ENCODE measurements at places on chromosomes 1 and 21.

GRCh38 chr21:29523646-29524045, 224.9 kb downstream of the BACH1 start:
- DNase-seq, result no peak

- DNase-seq, result peak; percentile 19
Observed at GRCh38 chr1:23436520-23437354, 12.2 kb upstream of the TCEA3 start.

DNA sequence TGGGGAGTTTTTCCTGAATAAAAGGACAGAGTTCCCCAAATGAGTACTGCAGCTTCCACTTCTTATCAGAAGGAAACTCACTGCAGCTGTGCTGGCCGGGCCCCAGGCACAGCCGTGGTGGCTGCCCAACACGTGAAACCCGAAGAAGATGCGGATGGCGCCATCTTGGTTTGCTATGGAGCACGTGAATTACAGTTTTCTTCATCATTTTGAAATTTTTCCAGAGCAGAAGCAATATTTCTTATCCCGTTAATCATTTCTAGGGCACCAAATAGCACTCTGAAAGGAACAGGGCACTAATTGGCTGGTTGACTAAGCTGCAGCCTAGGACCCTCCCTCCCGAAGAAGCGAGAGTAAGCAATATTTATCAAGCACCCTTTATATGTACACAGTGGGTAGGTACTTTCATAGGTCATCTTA, 63.2 kb upstream of the EPS8L3 start:
- no peak for DNase-seq

GRCh38 chr21:45371655-45372054, 33.3 kb upstream of the COL18A1 start:
- no peak for DNase-seq

GRCh38 chr1:33049371-33049770, 12.7 kb upstream of the AK2 start:
- DNase-seq, result no peak

DNA sequence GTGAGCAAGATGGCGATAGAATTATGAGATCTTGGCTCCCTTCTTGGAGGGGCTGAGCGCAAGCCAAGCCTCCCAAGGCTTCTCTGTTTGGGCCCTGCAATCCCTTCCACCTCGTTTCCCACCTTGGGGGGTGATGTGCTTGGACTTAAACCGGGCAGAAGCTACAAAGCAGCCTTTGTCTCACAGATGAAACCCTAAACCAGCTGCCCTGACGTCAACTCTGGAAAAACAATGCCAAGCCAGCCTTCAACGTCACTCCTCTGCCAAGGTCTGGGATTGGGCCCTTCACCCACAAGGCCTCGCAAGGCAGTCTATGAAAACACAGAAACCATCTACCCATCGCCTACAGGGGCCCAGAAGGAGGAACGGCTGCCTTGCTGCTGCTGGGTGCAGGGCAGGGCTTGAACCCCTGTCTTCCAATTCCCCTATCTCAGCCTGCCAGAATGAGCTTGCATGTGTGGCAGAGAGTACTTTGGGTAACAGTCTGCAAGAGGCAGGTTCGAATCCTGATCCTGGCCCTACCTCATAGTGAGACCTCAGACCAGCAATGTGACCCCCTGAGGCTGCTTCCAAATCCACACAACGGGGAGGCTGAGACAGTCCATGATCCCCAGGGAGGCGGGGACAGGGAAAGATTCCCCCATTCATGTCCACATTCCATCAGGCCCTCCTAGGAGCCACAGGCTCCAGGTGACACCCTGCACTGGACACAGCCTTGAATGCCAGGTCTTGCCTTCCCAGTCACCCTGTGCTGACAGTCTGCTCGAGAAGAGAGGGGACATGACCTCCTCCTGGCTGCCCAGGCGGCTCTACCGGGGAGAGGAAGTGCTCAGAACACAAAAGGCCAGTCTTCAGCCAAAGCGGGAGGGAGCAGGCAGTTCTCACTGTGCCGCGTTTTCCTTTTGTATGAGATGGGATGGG, 15.0 kb downstream of the IFFO2 start:
- DNase-seq, result no peak

GRCh38 chr1:210777914-210778313, 356.0 kb downstream of the KCNH1 start:
- DNase-seq, result no peak

DNA sequence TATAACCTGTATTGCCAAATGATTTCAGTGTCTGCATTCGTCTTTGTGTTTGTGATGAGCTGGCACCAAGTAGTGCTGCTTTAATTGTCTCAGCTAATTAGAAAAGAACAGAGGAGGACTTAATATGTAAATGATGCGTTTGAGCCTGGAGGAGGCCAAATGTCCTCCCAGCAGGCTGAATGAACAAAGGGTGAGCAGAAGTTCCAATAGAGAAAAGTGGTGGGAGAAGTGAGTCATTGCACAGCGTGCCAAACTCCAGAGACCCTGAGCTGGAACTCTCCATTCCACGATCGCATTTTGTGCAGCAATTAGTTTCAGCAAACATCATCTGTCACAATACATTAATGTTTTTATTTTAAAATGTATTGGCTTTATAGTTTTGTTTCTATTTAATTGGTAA, 17.9 kb downstream of the ETV3L start:
- no peak for DNase-seq

GRCh38 chr1:36486439-36487335, 4.0 kb upstream of the CSF3R start:
- DNase-seq, result no peak

GRCh38 chr21:46190491-46191131, 6.4 kb upstream of the SPATC1L start:
- DNase-seq, result no peak

DNA sequence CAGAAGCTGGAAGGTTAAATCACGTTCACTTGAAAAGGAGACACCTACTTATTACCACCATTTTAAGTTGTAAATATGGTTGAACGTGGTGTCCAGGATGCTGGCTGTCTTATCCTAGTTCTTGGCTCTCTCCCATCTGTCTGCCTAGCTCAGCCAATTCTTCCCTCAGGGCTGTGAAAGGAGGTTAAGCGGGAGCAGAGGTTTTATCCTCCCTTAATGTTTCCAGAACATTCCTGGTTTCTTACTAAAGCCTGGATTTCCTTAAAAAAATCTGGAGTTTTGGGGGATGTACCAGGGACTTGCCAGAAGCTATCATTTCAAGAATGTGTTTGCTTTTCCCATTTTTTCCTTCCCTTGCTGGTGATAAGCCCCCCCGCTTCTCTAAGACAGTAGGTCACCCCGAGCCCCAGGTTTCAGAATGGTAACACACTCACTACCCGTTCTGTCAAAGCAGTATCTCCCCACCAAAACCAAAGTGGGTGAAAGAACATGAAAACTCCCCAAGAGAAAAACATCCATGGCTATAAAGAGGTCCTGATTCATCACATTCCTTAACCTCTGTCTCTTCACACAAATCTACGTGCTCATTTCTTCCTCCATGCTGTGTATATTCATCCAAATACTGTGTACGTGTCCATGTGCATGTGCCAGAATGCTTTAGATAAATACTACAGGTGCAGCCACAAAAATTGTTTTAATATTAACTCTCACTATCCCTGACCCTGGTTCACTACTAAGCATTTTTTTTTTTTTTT, 114.7 kb downstream of the MAP3K21 start:
- no peak for DNase-seq

DNA sequence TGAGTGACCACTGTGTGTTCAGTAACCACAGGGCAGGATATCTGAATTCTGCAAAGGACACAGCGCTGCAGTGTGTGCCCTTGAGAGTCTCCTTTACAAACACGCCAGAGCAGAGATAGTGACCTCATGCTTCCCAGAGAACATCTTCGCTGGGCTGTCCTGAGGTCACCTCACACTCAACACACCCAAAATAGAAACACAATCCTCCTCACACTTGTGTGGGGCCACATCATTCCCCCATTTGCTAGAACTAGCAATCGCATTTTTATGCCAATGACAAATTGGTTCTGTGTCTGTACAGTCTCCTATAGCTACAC, 140.1 kb upstream of the NRIP1 start:
- DNase-seq, result no peak

- no peak for DNase-seq
Observed at GRCh38 chr1:109569323-109569722, 20.9 kb downstream of the GNAI3 start.

DNA sequence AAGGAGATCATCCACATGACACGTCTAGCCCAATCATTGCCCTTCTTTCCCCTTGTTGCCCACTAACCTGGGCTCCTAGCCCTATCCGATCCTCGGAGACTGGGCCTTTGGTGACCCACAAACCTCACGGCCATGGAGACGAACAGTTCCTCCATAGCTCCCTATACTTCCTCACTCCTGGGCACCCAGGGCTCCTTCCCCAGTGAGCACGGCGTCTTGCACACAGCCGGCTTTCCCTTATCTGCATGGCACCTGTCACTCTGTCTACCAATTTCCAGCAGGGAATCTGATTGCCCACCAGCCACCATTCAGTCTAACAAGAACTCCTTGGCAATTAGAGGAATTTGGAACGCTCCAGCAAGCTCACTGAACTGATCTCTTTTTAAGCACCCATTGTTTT, 3.1 kb downstream of the GNG4 start:
- DNase-seq, result no peak

DNA sequence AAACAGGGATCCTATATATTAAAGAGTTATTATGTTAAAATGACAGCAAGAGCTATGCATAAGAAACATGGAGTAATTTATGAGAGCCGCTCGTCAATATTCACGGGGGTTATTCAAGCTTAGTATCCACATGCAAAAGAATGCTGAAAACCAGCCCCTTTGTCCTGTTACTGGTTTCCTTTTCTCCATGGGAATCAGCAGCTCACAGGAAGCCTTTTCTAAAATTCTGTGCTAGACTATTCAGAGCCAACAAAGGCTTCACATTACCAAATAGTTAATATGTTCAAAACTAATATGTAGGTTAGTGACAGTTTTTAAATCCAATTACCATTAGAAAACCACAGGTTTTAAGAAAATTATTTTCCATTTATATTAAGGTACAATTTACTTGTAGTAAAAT, 225.6 kb upstream of the MAP1LC3C start:
- no peak for DNase-seq

DNA sequence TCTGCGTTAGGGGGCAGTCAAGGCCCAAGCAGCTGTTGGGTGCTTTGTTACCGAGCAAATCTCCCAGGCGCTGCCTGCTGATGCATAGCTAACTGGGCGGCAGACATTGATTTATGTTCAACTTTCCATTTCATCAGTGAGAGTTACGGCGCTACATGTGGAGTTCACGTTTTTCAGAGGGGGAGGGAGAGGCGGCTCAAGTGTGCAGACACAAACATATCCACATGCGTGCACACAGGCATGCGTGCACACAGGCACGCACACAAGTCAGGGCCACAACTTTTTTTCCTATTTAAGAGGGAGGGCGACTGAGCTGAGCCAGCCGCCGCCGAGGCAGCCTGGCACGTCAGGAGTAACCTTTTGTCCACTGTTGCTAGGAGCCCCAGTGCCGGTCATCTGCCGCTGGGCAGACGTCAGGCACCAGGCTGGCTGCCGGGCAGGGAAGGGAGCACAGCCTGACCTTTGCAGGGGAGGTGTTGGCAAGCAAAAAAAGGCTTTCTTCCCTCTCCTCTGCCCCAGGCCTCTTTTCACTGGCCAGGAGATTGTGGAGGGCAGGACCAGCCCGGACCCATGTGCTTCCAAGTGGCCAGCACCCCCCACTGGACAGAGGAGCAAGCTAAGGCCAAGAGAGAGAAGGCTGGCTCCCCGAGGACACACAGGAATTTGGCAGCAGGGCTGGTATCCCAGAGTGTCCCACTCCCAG, 73.3 kb downstream of the MRPL37 start:
- no peak for DNase-seq

GRCh38 chr21:32094804-32095203, 184.0 kb downstream of the MIS18A start:
- no peak for DNase-seq

DNA sequence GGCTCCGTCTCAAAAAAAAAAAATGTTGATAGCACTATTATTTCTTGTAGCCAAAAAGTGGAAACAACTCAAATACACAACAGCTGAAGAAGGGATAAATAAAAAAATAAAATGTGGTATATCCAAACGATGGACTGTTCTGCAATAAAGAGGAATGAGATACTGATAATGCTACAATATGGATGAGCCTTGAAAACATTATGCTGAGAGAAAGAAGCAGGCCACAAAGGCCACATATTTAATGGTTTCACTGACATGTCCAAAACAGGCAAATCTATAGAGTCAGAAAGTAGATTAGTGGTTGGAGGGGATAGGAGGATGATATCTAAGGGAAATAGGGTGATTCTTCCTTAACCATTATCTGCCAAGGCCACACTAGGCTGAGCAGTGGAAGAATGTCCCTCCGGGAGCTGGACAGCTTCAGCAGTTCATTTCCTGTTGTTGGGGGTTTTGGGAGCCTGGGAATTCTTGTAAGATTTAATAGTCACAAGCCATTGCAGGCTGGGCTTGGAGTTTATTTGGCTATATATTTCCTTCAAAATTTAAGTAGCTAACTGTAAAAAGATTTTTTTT, 53.5 kb downstream of the ST3GAL3 start:
- no peak for DNase-seq
